ENCODE measurements at places on chromosomes 4 and X.

DNA sequence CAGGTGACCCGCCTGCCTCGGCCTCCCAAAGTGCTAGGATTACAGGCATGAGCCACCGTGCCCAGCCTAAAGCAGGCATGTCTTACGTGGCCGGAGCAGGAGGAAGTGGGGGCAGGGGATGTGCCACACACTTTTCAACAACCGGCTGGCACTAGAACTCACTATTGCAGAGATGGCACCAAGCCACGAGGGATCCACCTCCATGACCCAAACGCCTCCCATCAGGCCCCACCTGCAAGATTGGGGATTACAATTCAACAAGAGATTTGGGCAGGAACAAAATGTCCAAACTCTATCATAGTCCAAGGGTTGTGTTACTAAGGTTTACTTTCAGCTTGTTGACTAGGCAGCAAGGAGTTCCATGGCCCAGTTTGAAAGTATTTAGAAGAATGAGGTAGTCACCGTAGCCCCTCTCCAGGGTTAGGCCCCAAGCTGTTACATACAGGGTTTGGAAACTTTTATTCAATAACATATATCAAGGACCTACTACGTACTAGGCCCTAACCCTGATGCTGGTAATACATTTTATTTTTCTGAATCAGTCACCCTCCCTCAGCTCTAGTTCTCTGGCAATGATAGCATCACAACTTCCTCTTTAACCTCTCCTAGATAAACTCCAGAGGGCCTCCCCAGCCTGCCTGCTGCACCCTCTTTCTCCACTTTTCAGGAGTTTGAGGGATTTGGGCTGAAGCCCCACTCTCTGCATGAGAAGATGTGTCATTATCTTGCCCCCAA is 18.0 kb upstream of the TBC1D14 start:
- DNase-seq = no peak

DNA sequence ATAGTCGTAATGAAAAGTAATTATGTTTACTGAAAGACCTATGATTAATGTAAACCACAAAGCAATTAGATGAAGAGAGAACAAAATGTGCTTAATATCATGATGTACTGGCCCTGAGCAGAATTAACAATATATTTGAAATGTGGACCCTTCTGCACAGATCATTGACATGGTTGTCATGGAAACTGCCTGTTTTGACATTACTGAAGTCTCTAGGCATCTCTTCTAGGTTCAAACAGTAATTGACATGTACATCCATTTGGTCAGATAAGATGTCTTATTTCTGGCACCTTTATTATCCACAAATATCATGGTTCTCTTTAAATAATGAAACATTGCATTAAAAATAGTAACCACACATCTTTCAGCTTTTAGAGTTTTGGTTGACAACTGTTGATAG is 251.7 kb upstream of the GNPDA2 start:
- DNase-seq = no peak

- no peak for DNase-seq
Observed at GRCh38 chrX:120238933-120239332, 11.7 kb upstream of the ZBTB33 start.

GRCh38 chrX:115650449-115650848 is 89.5 kb downstream of the PLS3 start:
- no peak for DNase-seq

DNA sequence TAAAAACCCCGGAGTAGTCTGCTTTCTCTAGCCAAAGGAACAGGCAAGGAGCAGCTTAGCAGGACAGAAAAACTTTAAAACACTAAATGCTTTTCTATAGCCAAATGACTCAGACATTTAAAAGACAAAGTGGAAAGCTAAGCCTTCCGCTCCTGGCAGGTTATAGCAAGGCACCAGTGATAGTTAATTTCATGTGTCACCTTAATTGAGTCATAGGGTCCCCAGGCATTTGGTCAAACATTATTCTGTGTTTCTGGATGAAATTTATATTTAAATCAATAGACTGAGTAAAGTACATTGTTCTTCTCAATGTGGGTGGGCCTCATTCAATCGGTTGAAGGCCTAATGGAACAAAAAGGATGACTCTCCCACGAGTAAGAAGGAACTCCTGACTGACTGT is 885.7 kb upstream of the ADGRL3 start:
- no peak for DNase-seq

GRCh38 chr4:130486186-130486585 is 1390.2 kb downstream of the C4orf33 start:
- DNase-seq = no peak

DNA sequence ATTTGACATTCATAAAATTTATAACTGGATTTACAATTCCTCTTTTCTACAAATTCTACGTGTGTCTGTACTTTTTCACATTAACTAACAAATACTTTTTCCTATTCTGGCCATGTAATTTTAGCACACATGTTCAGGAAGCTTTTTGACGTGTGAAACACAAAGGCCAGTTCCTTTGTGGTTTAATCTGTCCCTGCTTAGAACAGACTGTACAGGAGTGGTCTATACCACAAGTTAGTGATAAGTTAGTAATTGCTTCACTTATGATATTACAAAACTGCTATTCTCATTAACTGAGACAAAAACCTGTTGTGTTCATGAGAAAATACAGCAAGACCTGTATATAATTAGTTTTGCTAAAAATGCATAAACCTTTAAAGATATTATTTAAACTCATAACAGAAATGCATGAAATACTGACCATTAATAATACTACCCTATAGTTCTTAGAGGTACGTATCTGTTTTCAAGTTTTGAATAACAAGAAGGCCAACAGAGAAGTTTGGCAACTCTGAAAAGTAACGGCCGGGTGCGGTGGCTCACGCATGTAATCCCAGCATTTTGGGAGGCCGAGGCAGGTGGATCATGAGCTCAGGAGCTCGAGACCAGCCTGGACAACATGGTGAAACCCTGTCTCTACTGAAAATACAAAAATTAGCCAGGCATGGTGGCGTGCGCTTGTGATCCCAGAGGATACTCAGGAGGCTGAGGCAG is 13.7 kb upstream of the AREG start:
- DNase-seq = no peak

DNA sequence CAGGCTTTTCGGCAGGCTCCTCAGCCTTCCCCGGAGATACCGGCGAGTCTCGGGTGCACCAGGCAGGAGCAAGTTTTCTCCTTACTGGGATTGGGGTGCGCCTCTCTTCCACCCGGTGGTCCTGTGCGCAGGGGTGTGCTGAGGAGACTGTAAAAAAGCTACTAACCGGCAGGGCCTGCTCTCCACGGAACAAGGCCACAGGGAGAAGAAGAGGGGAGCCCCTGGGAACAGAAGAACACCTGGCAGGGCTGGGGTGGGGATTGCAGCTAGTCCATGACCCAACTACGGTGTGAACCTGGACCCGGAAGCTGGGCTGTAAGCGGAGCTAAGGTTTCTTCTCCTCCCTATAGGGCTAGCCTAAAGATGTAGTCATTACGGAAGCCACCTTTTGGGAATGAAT is 17.7 kb upstream of the ZIC3 start:
- no peak for DNase-seq

- no peak for DNase-seq
Observed at GRCh38 chr4:151960449-151961230, 199.8 kb upstream of the GATB start.

DNA sequence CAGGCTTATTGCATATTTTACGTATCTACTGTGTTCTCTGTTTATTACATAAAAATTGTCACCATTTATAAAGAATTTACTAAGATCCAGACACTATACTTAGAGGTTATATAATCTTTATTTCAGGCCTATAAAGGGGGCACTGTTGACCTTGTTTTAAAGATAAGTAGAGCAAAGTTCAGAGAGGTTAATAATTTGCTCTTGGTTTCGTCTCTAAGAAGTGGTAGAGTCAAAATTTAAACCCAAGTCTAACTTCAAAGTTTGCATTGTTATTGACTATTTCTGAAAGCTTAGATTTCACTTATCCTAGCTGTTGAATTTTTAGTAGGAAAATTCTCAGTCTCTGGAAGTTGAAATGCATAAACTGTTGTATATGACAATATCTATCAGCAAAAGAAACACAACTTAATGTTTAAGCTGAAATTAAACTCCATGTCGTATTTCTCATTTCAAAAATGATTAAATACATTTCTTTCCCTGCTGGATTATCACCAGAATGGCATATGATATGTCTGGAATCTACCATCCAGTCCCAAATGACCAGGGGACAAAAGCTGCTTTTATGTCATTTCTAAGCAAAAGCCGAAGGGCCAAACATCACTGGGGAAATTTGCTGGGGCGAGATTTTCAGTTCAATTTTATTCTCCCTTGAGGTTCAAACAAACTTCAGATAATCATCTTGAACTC is 138.4 kb downstream of the SLC7A11 start:
- DNase-seq = no peak

DNA sequence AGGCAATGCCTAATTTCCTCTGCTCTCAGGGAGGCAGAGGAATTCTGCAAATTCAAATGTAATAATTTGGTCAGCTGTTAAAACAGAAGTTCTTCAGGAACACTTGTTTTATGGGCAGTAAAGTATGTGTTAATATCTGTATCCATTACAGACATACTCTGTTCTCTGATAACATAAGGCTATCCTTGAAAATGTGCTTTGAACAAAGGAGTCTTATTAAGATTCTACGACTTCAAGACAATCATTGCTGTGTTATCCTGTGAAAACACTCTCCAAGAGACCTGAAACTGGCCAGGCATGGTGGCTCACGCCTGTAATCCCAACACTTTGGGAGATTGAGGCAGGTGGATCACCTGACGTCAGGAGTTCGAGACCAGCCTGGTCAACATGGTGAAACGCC is 1.9 kb upstream of the CFP start:
- DNase-seq = no peak

- DNase-seq = no peak
Observed at GRCh38 chrX:16828124-16828908, 41.8 kb downstream of the RBBP7 start.

- no peak for DNase-seq
Observed at GRCh38 chr4:33111117-33111516, 2390.9 kb downstream of the PCDH7 start.

GRCh38 chr4:28093071-28093470 is 1232.4 kb downstream of the STIM2 start:
- DNase-seq = no peak

Data from stimulated activated CD4-positive, alpha-beta T cell treated with anti-CD3 and anti-CD28 coated beads, Interleukin-4, amount 100 ng/mL, for 1 hour (primary cell).